ENCODE measurements at places on chromosomes 5 and 9.
A peak's percentile ranks its signal among the peaks of the same experiment; 100 is the strongest.

GRCh38 chr5:32057187-32058096, 116.7 kb downstream of the GOLPH3 start:
- no peak for DNase-seq

DNA sequence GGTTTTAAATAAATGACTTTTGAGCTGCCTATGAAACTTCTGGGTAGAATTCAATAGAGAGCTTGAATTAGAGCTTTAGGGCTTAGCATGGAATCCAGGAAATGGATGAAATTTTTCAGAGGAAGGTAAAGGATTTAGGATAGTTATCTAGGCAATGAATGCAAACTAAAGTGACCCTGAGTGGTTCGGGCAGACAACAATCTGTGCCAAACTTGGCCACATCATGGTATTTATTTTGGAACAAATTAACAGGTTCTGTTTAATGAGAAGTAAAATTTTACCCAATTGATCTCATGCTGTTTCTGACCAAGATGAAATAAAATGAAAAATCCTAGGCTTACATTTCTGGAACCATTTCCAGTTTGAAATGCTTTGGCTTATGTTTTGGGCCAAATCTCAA, 934.4 kb downstream of the MAT2B start:
- DNase-seq: no peak

DNA sequence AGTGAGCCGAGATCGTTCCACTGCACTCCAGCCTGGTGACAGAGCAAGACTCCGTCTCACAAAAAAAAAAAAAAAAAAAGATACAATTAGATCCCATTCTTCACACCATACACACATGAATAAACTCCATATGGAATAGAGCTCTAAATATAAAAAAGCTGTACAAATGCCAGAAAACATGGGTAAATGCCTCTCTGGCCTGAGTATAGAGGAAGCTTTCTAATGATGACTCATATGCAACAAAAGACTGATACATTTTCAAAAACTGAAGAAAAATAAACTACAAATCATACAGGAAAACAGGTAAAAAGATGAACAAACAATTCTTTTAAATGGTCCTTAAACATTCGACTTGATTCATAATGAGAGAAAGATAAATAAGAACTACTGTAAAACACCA, 8.6 kb downstream of the ZFP62 start:
- DNase-seq: no peak

DNA sequence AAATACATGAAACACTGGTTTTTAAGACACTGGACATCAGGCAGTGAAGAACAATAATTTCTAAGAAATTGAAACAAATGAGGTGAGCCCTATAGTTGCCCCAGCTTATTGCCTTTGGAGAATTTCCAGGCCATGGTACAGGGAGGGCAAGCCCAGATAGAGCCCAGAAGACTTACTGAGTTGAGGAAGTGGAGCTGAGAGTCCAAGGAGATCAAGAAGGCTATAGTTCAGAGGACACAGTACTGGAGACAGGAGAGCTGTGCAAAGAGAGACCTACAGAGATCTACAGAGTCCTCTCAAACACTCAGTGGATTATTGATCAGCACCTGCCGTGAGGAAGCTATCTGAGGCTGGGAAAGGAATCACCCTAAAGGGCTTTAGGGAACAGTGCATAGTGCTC, 112.6 kb downstream of the GALNT10 start:
- peak; percentile 2 for DNase-seq

GRCh38 chr5:61790678-61791077, 458.6 kb downstream of the ZSWIM6 start:
- DNase-seq: no peak

DNA sequence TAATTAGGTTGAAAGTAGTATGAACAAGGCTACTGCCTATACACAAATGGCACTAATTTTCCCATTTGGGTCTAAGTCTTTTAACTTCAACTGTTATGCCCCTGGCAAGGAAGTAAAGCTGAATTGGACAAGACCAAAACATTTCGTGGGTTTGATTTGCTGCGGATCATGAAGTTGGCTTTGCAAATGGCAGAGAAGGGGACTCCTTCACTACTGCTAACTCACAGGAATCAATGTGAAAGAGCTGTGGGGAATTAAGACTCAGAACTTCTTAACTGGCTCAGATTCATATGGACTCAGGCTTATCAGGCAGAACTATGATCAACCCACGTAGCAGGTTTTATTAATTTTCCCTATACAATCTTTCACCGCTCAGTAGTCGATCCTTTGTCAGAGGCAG, 73.8 kb upstream of the IFNE start:
- DNase-seq: no peak

DNA sequence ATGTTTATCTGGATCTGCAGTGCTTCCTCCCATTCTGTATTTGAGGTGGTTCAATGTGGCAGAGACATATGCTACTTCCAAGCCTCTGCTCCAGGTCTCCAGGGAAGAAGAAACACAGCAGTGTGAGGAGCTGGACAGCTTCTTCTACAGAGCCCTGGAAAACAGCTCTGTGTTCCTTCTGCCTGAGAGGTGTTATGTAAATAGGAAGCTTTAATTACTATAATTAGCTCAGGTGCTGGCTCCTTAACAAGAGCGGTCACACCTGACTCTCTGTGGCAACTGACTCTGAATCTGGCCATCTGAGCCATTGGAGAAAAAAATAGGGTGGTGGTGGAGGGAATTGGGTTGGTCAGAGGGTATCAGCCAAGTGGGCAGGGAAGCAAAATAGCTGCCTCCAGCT, 332.4 kb upstream of the BRINP1 start:
- no peak for DNase-seq

GRCh38 chr5:5340206-5340729, 82.2 kb upstream of the ICE1 start:
- DNase-seq: no peak

DNA sequence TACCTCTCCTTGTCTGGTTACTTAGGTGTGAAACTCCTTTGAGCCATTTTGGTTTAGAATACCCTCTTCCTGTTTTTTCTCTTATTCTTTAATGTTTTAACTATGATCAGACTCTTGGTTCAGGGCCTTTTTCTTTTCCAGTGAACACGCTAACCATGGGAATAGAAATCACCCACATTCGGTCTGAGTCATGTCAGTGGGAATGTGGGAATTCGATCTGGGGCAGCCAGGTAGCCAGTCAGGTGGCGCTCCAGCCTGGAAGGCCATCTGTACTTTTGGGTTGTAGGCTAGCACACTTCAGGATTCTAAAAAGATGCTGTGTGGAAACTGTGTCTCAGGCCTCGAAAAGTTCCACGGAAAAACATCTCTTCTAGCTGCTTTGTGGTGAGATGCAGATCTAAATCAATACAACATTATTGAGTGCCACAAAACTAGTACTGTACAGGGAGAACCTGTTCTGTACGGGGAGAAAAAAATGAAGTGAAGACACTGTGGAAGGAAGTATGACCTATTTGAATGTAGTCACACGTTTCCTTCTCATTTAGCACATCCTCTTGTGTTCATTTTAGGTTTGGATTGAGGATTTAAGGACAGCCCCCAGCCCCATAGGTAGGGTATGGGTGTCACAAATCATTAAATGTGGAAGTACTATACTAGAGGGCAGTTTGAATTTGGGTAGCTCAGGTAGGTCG, 36.4 kb downstream of the SNX30 start:
- no peak for DNase-seq

DNA sequence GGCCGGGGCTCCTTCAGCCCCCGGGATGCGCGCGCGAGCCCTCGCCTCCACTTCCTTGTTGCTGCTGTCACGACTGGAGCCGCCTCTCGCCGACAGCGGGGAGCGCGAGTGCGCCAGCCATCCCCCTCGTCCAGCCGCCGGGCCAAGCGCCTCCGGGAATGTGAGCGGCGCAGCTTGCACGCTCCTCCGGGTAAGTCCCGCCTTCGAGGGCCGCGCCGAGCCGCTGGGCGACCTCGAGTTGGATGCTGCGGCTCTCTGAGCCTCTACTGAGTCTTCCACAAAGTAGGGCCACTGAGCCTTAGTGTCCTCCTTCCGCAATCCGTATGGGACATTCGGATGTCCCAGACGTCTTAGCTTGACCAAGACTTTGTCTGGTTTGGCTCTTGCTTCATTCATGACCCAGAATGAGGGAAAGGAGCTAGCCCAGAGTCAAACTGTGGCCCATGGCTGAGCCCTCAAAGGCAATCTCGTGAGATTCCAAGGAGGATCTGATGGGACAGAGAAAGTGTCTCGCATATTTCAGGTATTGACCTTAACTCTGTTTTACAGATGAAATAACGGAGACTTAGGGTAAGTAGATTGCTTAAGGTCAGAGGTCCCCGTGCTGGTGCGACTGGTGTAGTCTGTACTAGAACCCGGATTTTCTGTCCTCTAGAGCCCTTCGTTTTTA, 586 bp downstream of the HMGXB3 start:
- DNase-seq: peak; percentile 31

DNA sequence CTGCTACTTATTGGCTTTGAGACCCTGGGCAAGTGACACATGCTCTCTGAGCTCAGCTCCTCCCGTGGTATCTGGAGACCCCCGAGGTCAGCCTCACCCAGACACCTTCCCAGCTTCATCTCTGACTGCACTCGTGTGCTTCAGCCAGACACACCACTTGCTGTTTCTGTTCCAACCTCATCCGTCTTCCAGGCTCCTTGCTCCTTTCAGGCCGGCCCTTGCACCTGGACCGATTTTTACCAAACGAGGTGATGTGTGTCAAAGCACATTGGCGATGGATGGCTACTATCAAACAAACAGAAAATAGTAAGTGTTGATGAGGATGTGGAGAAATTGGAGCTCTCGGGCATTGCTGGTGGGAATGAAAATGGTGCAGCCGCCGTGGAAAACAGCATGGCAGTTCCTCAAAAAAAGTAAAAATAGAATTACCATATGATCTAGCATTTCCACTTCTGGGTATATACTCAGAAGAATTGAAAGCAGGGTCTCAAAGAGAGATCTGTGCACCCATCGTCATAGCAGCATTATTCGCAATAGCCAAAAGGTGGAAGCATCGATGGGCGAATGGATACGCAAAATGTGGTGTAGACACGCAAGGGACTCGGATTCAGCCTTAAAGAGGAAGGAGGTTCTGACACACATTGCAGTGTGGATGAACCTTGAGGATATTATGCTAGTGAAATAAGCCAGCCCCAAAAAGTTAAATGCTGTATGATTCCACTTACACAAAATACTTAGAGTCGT, 96.1 kb upstream of the IER5L start:
- no peak for DNase-seq

DNA sequence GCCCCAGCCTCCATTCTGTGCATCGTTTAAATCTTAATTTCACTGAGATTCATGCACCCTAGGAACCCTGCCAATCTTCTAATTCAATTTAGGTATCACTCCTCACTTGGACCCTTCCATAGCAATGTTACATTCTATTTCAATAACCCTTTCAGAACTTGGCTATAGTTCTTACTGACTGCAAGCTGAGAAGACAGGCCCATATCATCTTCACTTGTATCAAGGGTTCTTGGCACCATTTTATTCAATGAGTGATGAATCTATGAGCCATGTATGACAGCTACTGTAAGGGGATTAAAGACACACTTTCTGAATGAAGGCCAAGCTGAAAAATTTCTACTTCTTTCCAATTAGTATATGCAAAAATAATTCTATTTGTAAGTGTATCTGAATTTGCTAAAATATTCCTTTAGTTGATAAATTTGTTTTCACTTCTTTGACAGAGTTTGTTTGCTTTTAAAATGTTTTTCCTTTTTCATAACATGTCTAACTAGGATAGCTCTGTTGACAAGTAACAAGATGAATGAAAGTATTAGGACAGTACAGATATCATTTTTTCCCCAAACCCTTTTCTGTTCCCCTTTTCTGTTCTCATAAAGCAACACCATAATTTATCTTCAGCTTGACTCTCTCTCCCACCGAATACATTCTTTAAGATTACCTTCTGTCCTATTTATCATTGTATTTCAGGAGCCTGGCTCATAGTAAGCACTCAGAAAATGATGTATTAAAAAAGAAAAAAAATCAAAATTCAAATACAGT, 9.6 kb downstream of the ITGA2 start:
- DNase-seq: no peak

- DNase-seq: no peak
These were observed 582.0 kb upstream of the TUSC1 start for GRCh38 chr9:26260238-26260637.

- DNase-seq: no peak
These were observed 2.1 kb downstream of the ZDHHC11 start for GRCh38 chr5:848671-849111.

DNA sequence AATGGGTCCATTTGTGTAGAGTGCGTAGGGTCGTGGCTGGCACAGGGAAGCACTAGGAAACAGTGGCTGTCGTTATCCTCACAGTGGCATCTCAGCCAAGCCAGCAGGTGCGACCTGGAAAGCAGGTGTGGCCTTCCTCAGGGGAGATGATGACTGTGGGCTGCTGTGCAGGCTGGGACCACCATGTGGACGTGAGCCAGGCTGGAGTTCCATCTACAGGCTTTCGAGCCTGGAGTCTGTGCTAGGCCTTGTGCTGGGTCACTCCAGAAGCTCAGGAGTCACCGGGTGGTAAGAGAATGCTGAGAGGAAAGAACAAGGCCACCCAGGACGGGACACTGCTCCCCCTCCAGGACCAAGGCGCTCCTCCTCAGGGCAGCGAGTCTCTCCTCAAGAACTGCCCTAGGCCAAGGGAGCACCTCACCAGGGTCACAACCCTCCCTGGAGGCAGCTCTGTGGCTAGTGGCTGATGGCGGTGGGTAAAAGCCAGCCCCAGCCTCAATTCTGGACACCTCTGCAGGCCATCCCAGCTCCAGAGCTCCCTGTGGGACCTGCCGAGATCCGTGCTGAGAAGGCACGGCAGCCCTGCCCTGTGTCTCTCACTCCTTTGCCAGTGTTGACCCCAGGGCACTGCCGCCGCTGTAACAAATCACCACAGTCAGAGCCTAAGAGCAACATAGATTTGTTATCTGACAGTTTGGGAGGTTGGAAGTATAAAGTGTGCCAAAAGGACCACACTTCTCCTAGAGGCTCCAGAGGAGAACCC, 36.0 kb downstream of the WHRN start:
- no peak for DNase-seq

- no peak for DNase-seq
These were observed 286.7 kb upstream of the KLF9 start for GRCh38 chr9:70701163-70701562.

GRCh38 chr5:76546497-76547102, 76.6 kb downstream of the F2RL2 start:
- peak; percentile 58 for DNase-seq
